Activated CD8-positive, alpha-beta memory T cell treated with anti-CD3 and anti-CD28 coated beads for 1 hour (primary cell): ENCODE measurements at places on chromosomes 7 and 10.

DNA sequence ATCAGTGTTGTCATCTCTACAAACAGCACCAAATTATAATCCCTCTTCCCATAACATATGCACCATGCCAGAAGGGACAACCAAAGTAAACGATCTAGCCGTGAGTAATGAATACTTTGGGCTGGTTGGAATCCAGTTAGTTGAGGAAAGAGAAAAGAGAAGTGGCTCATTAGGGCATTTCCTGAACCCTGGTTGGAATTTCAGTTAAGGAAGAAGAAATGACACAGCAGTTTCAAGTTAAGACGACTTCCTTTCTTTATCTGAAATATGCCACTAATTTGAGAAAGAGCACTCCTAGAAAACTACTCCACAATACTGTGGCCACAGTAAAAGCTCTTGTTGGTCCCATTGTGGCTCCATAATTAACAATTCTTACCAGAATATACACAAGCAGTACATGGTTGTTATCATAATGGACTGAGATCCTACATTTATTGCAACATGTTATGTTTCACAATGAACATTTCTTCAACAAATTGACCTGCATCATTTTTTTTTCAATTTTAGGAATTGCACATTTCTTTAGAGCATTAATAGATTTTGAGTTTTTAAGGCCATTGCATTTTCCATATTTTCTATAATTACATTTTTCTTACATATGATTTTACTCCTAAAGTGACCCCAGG, at the start of gene TFEC:
Gene TFEC (minus strand): TSS at position 113 of the 626 bp plus-strand sequence. CDS start 46,322 bp downstream, outside the sequence.
- DNase-seq: no peak

DNA sequence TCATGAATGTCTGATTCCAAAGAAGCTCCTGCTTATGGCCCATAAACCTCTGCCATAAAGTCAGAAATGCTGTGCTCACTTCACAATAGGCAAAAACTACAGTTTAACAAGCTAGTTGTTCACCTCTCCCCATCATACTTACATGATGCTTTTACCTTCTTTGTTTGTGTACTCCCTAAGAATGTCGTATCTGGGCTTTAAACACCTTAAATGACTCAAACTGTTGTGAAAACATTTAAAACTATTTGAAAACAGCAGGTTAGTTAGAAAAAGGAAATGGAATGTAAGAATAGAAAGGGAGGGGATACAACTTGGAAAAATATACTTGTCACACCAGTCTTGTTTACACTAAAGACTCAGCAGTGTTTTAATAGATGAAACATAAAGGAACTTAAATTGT, 128.2 kb upstream of the AGR3 start:
- DNase-seq: no peak

- DNase-seq: no peak
Observed at GRCh38 chr10:27041196-27041595, 59.1 kb downstream of the ANKRD26 start.

DNA sequence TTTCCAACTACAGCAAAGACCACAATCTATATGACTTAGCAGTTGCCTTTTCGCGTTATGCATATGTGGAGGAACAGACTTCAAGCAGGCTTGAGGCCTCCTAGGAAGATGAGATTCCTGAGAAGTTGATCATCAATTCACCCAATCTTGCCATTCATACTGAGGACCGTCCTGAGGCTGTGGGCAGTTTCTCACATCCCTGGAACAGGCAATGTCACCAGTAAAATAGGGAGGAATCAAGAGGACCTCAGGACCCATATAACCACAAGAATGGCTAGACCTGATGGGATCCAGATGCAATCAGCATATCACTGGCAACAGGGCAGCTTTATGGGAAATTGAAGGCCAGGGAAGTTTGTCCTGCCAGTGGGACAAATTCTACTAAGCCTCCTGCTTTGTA, 17.3 kb downstream of the KDM7A start:
- no peak for DNase-seq

DNA sequence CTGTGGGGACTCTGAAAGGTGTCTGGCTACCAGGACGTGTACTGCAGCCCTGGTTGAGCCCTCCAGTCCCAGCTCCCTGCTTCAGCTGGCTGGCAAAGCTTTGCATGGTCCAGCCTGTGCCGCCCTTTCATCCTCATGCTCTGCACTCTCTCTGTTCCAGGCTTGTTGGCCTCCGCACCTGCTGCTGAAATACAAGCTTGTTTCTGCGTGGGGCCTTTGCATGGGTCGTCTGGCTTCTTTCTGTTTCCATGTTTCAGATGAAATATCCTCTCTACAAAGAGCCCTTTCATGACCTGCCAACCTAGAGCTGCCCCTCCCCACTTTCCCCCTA, 45.9 kb downstream of the TSPAN15 start:
- no peak for DNase-seq

DNA sequence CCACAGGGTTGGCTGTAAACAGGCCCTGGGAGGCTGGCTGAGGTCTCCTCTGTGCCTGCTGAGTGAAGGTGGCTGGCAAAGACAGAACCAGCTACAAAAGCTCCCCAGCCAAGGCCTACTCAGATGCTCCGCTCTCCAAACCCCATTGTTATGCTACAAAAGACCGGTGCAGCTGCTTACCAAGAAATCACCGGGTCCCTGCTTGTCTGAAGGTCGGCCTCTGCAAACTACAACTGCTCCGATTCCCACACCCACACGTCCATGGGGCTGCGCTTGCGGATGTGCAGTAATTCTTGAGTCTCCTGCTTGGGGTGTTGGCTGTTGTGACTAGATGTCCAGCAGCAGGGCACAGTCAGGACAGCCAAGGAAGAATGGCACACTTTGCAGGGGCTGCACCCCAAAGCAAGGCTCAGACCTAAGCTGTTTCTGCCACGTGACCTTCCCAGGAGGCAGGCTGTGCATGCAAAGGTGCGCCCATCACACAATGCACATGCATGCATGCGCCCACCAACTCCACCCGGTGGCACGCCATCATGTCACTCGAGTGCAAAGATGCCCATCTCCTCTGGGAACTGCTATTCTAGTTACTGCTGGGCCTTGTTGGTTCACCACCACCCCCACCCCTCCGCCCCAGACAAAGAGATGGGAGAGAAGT, 97.8 kb downstream of the OAT start:
- no peak for DNase-seq

DNA sequence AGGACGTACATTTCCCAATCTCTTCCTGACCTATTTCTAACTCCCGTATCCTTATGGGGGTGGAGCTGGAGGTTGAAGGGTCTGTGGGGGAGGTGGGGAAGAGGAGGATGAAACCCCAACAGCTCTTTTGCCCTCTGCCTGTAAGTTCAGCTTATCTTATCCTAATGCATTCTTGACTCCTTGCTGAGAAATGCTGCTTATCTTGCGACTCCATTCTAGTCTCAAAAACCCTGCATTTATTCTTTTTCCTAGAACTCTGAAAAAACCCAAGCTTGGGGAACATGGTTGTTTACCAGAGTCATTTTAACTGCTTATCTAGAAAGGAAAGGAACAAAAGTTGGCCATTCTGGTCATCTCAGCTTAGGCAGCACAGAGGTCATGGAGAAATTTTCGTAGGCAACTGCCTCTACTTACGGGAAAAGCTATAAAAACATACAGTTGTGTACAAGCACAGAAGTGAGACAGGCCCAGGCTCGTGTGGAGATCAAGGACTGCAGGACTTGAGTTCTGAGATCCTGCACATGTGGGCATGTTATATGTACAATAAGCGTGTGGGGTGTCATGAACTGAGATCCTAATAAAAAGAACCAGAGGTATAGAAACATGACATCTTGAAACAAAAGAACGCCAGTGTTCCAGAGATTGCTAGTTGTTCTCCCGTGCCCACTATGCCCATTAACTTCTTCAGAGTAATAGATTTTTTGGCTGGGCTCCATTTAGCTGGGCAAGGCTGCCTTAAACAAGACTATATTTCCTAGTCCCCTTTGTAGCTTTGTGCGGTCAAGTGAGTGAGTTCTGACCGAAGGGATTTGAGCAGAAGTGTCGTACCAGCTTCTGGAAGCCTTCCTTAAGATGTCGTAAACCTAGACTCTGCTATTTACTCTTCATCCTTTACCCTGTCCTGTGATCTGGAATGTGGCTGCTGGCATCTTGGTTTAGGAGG, 9.6 kb downstream of the INMT start:
- no peak for DNase-seq

DNA sequence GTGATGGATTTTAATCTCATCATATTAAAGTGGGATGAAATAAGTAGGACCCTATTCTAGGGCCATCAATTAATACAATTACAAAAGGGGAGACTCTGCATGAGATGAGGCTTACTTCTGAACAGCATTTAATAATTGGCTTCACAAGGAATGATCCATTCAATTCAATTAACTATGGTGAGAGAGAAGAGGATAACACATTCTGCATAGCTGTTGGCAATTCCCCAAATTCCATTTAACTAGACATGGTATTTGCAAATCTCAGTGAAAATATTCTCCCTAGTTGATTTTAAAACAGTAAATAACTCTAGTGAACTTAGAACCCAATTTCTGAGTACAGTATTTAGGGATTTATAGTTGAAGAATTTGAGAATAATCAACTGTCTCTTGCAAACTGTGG, 145.3 kb downstream of the NOC3L start:
- no peak for DNase-seq

GRCh38 chr7:149377386-149377785, 83.5 kb downstream of the ZNF777 start:
- no peak for DNase-seq

GRCh38 chr7:115346685-115347084, 424.8 kb downstream of the MDFIC start:
- no peak for DNase-seq

GRCh38 chr7:27835376-27835775, 95.4 kb downstream of the TAX1BP1 start:
- DNase-seq: no peak

GRCh38 chr10:61721431-61721830, 58.7 kb downstream of the CABCOCO1 start:
- DNase-seq: no peak

GRCh38 chr7:50640256-50640655, 75.1 kb upstream of the DDC start:
- no peak for DNase-seq

- DNase-seq: no peak
Observed at GRCh38 chr10:88592906-88593305, 6.3 kb downstream of the LIPJ start.

DNA sequence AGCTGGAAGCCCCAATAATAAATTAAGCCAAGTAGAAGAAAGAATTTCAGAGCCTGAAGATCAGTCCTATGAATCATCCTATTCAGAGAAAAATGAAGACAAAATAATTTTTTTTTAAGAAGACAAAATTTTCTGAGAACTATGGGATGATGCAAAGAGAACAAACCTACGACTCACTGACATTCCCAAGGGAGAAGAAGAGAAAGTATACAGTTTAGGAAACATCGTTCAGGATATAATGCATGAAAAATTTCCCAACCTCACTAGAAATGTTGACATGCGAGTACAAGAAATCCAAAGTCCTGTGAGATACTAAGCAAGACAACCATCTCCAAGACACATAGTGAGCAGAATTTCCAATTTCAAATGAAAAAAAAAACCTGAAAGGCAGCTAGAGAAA, 150.5 kb downstream of the THSD7A start:
- DNase-seq: no peak

GRCh38 chr7:133409421-133409820, 156.5 kb downstream of the EXOC4 start:
- no peak for DNase-seq

DNA sequence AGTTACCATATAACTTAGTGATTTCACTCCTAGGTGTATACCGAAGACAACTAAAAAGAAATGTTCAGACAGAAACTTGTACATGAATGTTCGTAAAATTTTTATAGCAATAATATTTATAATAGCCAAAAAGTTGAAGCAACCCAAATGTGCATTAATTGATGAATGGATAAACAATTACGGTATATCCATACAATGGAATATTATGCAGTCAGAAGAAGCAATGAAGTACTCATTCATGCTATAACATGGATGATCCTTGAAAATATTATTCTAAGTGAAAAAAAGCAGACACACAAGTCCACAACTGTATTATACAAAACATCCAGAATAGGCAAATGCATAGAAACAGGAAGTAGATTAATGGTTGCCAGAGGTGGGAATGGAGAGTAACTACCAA, 183.9 kb downstream of the RNLS start:
- no peak for DNase-seq

DNA sequence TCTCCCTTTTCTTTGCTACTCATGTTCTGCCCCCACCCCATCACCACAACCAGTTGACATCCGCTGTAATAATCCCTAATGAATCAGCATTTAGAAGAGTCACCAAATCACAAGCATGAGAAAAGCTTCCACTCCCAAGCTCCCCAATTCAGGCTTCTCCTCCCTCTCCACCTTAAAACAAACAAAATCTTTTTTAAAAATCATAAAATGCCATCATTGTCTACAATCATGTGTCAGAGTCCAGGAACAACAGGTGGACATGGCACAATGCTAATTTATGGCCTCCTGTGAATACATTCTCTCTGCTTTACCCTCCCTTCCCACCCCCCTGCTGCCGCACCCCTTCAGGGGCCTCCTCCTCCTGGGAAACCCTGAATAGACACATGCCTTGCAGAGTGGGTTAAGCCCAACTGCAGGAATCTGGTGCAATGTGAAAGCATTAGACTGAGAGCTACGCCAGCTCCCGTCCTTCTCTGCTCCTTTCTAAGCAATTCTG, 3.7 kb downstream of the LRRC4 start:
- DNase-seq: no peak

DNA sequence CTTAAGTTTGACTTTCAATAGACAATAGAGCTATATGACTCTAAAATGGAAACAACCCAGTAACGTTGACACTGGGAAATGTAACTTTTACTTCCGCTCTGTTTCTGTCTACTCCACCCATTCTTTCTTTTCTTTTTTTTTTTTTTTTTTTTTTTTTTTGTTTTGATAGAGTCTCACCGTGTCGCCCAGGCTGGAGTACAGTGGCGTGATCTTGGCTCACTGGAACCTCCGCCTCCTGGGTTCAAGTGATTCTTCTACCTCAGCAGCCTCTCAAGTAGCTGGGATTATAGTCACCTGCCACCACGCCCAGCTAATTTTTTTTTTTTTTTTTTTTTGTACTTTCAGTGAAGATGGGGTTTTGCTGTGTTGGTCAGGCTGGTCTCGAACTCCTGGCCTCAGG, 13.9 kb downstream of the PRSS2 start:
- no peak for DNase-seq

- DNase-seq: no peak
Observed at GRCh38 chr7:70455925-70456324, 676.0 kb upstream of the GALNT17 start.

GRCh38 chr10:43255634-43256431, 11.0 kb downstream of the RASGEF1A start:
- DNase-seq: no peak

- no peak for DNase-seq
Observed at GRCh38 chr7:127035203-127035849, 217.4 kb downstream of the GRM8 start.

GRCh38 chr10:132842397-132842796, 56.5 kb upstream of the NKX6-2 start:
- DNase-seq: no peak

DNA sequence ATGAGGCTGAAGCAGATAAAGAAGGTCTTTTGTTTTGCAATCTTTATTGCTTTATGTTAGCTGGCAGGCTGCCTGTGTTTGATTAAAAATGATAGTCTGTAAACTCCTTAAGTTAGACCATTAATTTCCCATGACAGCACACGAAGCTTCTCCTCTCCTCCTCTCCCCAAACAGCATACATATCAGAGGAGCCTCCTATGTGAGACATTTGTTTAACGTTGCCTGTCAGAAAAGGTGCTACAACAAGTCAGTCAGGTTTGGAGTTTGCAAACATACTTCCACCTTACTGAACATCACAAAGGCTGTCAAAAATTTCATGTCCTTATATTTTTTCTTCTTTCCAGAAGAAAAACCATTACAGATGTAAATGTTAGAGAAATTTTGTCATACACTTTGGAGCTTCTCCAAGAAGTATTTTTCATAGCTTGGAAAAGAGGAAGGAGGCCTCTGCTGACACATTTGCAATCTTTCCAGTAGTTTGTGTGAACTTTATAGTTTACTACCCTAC, 393.1 kb downstream of the EXOC4 start:
- no peak for DNase-seq
